ENCODE measurements at places on chromosomes 4 and X.

- DNase-seq = no peak
Measured at GRCh38 chr4:164485136-164485535, 268.8 kb upstream of the SMIM31 start.

GRCh38 chrX:44937606-44938005 lies 64.6 kb downstream of the KDM6A start:
- DNase-seq = no peak

DNA sequence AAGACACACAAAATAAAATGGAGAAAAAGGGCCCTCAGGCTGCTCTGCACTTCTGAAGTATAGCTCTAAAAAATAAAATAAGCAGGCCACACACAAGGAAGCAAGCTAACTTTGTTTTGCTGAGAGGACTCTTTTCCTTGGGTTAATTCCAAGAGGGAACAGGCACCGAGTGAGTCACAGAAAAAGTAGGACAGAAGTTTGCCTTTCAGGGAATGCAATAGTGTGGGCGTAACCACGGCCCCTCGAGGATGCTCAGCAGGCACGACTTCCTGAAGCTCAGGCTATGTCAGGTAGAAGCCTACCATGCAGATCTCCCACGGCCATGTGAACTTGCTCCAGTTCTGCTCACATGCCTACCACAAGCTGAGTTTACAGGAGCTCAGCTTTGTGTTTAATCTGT lies 22.1 kb downstream of the PPP1R2C start:
- no peak for DNase-seq

GRCh38 chrX:38985375-38985774 lies 184.1 kb downstream of the MID1IP1 start:
- DNase-seq = no peak

DNA sequence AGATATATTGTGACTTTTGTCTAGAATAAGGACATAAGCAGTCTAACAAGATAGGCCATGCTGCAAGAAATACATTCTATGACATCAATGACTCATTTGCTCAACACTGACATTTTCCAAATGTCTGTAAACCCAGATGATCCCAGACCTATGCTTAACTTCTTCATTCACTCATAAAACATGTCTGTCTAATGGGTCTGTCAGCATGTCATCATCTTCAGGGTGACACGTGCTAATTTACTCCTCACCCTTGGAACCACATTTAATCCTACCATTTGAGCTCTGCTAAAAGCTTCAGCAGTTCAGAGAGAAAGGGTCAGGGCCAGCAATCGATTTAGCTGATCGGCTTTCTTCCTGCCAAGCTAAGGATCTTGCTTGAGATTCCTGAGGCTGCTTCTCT lies 109.4 kb upstream of the MAP3K15 start:
- DNase-seq = no peak

DNA sequence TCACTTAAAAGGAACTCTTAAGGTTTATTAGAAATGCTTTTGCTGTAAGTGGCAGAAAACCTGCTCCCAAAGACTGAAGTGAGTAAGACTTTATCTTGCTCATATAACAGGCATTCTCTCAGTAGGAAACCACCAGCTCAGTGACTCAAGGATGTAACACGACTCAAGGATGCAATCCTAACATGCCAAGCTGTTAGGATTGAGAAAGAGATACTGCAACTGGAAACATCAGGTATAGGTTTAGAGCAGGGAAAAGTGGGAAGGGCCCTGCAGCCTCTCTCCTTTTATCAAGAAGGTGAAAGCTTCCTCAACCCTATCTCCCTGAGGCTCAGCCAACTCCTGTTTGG lies 11.9 kb upstream of the SLC9A7 start:
- DNase-seq = no peak

- no peak for DNase-seq
Measured at GRCh38 chrX:105526431-105526830, 295.9 kb upstream of the NRK start.

DNA sequence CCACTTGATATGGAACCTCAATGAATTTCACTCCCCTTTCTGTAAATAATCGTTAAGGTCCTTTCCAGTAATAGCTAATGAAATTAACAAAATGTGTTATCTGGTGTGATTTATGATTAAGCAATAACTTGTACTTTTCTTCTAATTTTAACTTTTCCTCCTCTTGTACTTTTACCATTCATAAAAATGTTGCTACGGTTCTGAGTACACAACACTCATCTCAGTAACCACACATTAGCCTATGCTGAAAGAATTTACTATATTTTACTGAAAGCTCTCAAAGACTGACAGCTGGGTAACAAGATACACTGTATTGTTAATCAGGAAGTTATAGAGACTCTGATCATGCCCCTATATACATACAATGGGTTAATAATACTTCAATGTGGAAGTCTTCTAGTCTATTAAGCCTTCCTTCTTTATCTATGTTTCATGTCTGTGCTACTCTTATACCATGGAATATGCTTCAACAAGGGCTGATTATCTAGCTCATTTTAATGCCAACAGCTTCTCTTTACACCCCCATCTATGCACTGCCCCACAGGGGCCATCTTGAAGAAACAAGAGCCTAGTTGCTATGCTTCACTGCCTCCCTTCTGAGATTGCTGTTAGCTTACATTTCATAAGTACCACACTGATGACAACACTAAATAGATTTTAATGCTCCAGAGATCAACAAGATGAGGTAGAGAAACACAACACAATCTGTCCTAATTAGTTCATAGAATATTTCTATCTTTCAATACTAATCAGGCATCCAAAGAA lies 39.1 kb downstream of the LAMP2 start:
- DNase-seq = no peak

DNA sequence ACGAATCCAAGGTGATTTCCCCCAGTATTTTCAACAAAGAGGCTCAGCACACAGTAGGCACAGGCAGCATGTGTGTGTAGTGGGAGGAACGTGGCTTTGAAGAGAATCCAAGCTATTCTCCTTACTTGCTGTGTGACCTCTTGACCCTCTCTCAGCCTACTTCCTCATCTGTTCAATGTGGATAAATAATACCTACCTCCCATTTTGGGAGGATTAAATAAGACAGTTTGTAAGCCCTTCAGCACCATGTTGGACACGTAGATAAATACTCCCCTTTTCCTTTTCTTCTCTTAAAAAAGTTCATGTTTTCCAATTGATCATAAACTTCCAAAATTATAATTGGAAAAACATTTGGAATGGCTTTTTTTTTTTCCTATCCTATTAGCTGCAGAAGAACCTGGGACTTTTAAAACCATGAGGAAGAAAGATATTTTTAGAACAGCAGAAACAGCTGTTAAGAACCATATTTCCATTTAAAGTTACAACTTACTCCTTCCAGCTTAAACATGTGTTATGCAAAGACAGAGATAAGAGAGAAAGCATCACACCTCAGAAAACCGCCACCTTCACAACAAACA lies 56.1 kb upstream of the TMEM131L start:
- DNase-seq = no peak

GRCh38 chrX:1502241-1502640 lies 34.7 kb downstream of the P2RY8 start:
- DNase-seq = no peak

GRCh38 chrX:470686-471085 lies 84.0 kb upstream of the PPP2R3B start:
- no peak for DNase-seq

GRCh38 chr4:44368413-44369167 lies 80.0 kb downstream of the KCTD8 start:
- no peak for DNase-seq

GRCh38 chr4:94466371-94466770 lies 14.6 kb downstream of the PDLIM5 start:
- no peak for DNase-seq

- no peak for DNase-seq
Measured at GRCh38 chr4:184978211-184978610, 40.1 kb upstream of the HELT start.

DNA sequence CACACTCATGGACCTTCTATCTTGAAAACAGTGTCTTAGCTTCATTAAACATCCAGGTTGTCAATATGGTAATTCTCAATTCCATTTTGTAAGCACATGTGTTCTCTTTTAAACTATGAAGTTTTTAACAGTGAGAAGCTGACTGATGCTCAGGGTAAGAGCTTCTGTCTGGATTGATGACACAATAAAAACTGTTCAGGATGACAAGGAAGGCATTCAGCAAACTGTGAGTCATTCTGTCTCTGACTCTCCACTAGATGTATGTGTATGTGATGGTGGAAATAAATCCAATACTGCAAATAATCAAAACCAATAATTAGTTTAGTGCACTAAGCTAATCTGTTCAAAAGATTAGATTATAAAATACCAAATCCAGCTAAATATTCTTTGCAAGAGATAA lies 115.3 kb upstream of the ARX start:
- no peak for DNase-seq

- DNase-seq = peak; percentile 69
Measured at GRCh38 chr4:75672461-75673026, 667 bp downstream of the G3BP2 start.

- no peak for DNase-seq
Measured at GRCh38 chr4:39710098-39710896, 12.4 kb downstream of the UBE2K start.

GRCh38 chr4:181477591-181477990 lies 765.6 kb upstream of the TENM3 start:
- no peak for DNase-seq

DNA sequence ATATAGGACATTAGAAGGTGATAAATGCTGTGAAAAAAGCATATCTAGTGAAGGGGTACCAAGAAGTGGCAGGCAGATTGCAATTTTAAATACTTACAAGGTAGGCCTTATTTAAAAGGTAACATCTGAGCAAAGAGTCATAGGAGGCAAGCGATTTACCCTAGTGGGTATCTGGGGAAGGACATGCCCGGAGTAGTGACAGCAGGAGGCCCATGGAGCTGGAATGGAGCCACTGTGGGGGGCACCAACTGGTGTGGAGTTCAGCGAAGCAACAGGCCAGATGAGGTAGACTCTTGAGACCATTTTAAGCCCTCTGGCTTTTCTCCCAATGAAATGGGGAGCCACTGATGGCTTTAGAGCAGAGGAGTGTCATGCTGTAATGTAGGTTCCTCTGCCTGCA lies 37.3 kb downstream of the SEC24D start:
- DNase-seq = no peak

- no peak for DNase-seq
Measured at GRCh38 chr4:11415409-11416070, 13.2 kb downstream of the HS3ST1 start.

Data from T-helper 1 cell (primary cell).